ENCODE measurements at places on chromosomes 7 and 10.

DNA sequence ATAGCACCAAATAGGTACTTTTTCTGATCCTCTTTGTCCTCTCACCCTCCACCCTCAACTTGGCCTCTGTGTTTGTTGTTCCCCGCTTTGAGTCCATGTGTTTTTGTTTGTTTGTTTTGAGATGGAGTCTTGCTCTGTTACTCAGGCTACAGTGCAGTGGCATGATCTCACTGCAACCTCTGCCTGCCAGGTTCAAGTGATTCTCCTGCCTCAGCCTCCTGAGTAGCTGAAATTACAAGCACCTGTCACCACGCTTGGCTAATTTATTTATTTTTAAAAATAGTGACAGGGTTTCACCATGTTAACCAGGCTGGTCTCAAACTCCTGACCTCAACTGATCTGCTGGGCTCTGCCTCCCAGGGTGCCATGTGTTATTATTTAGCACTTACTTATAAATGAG is 5.3 kb downstream of the ZNF273 start:
- no peak for DNase-seq

GRCh38 chr10:34262985-34263384 is 552.1 kb downstream of the PARD3 start:
- DNase-seq, result no peak

DNA sequence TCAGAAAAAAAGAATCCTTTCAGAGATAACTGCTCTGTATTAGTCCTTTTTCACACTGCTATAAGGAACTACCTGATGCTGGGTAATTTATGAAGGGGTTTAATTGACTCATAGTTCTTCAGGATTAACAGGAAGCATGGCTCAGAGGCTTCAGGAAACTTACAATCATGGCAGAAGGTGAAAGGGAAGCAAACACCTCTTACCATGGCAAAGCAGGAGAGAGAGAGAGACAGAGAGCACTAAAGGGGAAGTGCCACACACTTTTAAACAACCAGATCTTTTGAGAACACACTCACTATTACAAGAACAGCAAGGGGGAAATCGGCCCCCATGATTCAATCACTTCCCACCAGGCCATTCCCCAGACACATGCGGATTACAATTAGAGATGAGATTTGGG is 114.2 kb downstream of the TES start:
- no peak for DNase-seq

- no peak for DNase-seq
These were observed 137.0 kb downstream of the RAMP3 start for GRCh38 chr7:45294559-45294958.

GRCh38 chr10:11793762-11794479 is 29.2 kb upstream of the PROSER2 start:
- no peak for DNase-seq

DNA sequence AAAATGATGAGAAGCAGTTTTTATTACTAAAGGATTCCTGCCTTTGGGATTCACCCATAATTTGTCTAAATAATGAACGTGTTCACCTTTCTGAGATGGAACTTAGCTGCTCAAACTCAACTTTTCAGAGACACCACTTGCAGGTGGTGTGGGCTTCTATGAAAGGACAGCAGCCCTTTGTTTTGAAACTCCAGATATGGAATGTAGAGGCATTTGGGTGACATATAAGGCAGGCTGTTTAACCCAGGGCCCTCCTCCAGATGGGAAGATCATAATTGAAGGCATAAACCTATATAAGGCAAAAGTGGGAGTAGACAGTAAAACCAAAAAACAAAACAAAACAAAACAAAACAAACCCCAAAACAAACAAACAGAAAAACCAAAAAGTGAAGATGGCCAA is 11.9 kb upstream of the HUS1 start:
- DNase-seq, result no peak

- DNase-seq, result no peak
These were observed 153.4 kb downstream of the BMPER start for GRCh38 chr7:34058801-34059135.
